ENCODE measurements at places on chromosomes 3 and 15.
A peak's percentile ranks its signal among the peaks of the same experiment; 100 is the strongest.

- no peak for DNase-seq
These were observed 200.3 kb downstream of the SLCO3A1 start for GRCh38 chr15:92053753-92054316.

- DNase-seq: no peak
These were observed 88.7 kb downstream of the LIPC start for GRCh38 chr15:58520464-58520863.

- no peak for DNase-seq
These were observed 145.5 kb upstream of the ABHD17C start for GRCh38 chr15:80549654-80550053.

DNA sequence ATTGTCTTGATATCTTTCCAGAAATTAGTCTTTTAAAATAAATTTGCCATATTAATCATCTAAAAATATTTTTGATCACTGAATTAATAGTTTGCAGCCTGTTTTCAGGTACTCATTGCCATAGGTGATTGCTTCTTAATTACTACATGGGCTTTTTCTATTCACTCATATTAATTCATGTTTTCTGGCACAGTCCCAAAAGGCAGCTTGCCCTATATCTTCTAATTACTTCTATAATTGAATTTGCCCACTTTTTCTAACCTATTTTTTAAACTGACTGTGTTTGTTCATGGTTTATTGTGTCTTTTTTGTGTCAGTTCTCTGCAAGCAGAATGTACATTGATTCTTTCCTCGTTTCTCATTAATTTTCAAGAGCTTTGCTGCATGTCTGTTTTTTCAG lies 85.7 kb upstream of the SOX2 start:
- DNase-seq: no peak

- DNase-seq: peak; percentile 63
These were observed 39.2 kb downstream of the MYO5C start for GRCh38 chr15:52256366-52256765.
